ENCODE measurements at places on chromosomes 4 and X.

DNA sequence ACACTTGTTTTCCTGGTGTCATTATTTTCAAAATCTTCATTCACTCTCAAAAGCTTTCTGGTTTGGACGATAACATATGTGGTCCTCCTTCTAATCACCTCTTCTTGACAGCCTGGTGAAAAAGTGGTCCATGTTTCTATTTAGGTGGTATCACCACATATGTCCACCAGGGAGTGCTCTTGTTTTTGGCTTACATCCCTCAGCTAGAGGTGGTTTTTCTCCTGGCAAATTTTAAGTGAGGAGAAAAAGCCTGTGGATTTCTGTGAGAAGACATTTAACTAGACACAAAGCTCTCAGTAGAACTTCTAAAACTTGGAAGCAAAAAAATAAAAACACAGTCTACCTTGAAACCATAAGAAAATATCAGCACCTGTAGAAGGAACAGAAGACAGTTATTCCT lies 58.0 kb upstream of the FRMPD4 start:
- DNase-seq, result peak; percentile 69

- DNase-seq, result peak; percentile 36
Measured at GRCh38 chr4:11605597-11605996, 176.9 kb upstream of the HS3ST1 start.

DNA sequence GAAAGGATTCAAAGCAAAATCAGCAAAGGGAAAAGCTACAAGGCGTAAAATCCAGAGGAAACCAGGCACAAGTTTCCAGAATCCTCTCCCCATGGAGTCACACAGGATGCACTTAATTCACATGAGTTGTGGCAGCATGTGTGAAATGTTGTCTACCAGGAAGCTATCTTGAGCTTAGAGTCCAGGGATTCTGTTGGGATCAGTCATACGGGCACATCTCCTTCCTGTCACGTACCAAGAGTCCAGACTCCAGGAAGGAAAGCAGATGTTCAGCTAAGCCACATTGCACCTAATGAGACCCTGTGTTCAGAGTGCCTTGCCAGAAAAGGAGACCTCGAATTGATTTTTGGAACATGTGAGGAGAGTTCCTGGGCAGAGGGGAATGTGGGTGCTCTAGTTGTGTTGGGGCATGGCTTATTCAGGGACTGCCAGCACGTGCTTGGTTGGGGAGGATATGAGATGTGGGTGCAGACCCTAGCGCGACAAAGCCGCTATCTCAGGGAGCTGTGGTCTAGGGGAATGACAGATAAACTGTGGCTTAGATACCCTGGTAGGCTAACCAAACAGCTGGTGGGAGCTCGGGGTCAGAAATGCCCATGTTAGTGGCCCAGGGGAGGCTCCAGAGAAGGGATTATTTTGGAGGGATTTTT lies 70.0 kb downstream of the EVC start:
- peak; percentile 60 for DNase-seq

GRCh38 chrX:9396930-9397329 lies 67.9 kb upstream of the TBL1X start:
- peak; percentile 14 for DNase-seq

- no peak for DNase-seq
Measured at GRCh38 chr4:75733369-75733768, 9.0 kb downstream of the USO1 start.

DNA sequence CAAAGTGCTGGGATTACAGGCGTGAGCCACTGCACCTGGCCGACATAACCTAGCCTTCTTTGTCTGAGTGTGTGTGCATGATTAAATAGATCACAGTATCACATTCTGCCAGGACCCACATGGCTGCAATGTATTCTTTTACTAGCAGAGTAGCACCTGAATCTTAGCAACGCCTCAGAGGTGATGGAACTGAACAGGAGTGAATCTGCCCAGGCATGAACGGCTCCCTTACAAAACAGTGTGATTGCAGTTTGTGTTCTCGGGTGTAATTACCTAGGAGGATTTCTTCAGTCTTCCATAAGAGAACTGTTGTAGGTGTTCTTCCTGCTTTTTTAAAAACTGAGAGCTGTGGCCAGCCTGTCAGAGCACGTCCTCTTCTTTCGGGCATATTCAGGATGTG lies 122.7 kb upstream of the STS start:
- DNase-seq, result no peak

DNA sequence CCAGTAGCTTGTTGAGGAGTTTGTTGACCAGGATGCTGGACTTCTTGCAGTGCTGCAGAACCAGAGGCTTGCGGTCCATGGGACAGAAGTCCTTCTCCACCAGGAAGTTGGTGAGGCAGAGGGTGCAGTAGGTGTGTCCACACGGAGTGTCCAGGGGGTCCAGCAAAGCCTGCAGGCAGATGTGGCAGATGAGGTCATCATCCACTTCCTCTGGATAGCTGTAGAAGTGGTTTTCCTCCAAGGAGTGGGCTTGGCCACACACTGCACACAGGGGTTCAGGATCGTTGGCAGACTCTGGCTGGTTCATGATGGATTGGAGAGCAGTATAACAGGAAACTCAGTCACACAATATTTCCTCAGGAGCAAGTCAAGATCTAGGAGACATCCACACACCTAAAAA lies 17.6 kb downstream of the LNX1 start:
- DNase-seq, result peak; percentile 14

DNA sequence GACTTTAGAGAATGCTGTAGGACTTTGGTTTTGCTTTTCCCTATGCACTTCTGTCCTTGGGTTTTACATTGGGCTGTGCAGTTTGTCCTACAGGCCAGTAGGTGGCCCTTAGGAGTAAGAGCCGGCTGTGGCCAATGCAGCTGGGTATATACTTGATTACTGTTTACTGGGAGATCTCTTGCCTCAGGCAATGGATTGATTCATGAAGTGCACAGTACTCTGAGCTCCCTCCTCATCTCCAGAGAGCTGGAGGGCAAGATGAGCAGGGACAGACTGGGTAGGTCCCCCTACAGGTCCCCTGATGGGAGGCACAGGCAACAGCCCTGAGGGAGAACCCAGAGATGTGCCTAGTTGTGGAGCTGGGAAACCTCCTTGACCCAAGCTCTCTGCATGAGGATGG lies 103.8 kb upstream of the QRFPR start:
- DNase-seq, result peak; percentile 78

GRCh38 chr4:185470501-185471195 lies 885 bp downstream of the CCDC110 start:
- DNase-seq, result peak; percentile 34

- DNase-seq, result no peak
Measured at GRCh38 chrX:13894888-13895565, 78.1 kb upstream of the GPM6B start.

DNA sequence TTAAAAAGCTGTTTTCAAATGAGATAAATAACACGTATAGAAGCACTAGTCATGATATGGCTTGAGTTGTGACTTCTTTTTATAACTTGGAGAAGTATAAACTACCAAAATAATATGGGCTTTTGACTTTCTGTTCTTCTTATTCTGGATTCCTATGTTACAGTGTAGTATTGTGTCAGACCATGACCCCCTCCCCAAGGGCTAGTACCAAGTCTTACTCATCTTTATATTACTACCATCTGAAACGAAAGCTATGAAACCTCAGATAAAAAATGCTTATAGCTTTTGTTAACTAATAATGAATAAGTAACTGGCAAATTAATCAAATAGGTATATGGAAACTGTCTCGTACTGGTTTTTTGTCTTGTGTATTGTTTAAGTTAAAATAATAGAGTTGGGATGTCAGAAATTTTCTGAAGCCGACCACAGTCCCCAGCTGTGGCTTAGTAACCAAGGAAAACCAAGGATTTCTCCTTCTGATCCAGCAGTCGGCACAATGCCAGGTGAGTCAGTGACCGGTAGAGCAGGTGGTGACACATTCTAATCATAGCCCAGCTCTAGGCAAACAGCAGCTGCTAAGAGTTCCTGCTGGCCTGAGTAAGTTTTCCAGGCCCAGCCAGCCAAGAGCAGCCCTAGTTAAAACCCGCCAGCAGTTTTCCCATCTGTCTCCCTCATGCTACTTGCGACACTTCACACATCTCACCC lies 163.3 kb upstream of the PRDX4 start:
- peak; percentile 73 for DNase-seq

GRCh38 chr4:97003715-97004114 lies 1139.6 kb downstream of the STPG2 start:
- DNase-seq, result no peak

- DNase-seq, result peak; percentile 51
Measured at GRCh38 chrX:134734466-134734952, 76.2 kb upstream of the PLAC1 start.

- peak; percentile 80 for DNase-seq
Measured at GRCh38 chr4:53101191-53101581, 239.1 kb downstream of the RASL11B start.

DNA sequence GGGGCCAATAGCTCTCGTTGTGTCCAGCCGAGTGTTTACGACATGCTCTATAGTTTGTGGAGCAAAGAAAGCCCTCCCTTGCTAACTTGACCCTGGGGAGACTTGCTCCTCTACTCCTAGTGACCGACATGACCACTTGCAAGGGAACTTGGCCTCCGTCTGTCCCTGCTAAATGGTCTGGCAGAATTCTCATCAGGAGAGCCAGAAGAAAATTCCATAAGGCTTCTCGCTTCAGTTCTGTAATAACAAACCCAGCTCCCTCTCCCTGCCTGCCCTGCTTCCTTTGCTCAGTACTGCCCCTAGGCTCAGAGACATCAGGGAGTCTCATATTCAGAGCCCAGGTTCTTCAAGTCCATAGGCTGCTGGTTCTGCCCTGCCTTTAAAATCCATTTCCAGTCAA lies 13.0 kb downstream of the DOCK11 start:
- DNase-seq, result no peak

- DNase-seq, result no peak
Measured at GRCh38 chr4:5972571-5972970, 45.7 kb downstream of the C4orf50 start.

DNA sequence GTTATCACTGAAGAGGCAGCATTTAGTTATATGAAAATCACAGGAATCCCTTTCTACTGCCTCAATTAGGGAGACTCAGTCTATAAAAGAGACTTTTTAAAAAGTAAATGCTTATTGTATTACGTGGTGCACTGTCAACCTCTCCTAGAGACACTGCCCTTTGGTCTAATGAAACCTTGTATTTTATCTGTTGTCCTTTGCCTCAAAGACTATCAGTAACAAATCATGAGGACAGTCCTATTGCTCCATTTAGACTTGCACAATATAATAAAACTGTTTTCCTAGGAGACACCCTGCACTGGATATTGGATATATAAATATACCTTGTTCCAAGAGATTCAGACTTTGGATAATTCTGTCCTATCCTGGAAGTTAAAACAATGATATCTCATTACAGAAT lies 34.2 kb downstream of the VCX3A start:
- DNase-seq, result no peak

- DNase-seq, result no peak
Measured at GRCh38 chr4:109699553-109700225, 3.6 kb downstream of the CASP6 start.

- peak; percentile 35 for DNase-seq
Measured at GRCh38 chr4:4782969-4783368, 76.5 kb upstream of the MSX1 start.

GRCh38 chr4:36039026-36039425 lies 205.3 kb downstream of the ARAP2 start:
- no peak for DNase-seq

- DNase-seq, result no peak
Measured at GRCh38 chr4:153257991-153258390, 53.7 kb downstream of the TRIM2 start.

DNA sequence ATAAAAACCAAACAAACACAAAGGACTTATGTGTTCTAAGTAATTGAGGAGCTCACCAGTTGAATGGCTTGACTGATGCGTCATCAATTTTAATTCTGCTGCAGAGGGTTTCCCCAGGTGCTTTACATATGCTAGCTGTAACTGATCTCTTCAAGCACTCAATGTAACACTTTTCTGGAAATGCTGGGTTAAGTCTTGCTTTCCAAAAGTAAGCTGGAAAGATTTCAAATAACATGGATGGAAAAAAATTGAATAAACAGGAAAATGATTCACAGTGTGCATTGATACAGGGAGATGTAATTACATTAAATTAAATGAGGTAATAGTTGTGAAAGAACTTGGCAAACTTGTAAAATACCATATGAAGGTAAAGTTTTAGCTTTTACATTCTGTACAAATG lies 186.7 kb upstream of the WDFY3 start:
- DNase-seq, result peak; percentile 55

- DNase-seq, result no peak
Measured at GRCh38 chr4:183636923-183637322, 22.1 kb downstream of the RWDD4 start.

DNA sequence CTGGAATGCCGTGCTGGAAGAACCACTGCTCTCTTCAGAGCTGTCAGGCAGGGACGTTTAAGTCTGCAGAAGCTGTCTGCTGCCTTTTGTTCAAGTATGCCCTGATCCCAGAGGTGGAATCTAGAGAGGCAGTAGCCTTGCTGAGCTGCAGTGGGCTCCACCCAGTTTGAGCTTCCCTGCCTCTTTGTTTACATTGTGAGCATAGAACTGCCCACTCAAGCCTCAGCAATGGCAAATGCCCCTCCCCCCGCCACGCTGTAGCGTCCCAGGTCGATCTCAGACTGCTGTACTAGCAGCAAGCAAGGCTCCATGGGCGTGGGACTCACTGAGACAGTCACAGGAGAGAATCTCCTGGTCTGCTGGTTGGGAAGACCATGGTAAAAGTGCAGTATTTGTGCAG lies 34.8 kb upstream of the MUC7 start:
- no peak for DNase-seq

DNA sequence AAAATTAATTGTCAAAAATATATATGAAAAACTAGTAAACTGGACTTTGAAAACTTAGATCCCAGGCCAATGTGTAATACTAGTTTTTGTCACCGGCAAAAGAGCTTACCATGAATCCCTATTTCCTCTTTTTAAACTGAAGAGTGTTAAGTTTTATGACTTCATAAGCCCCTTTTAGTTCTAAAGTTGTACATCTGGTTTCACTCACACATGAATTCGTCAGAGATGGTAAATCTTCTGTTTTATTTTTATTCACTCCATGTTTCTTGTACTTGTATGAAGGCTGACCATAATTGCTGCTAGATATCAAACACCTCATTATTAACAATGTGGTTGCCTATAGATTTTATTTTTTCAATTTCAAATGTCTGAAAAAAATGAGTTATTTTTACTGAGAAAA lies 827.9 kb downstream of the PCDH7 start:
- DNase-seq, result no peak

- DNase-seq, result no peak
Measured at GRCh38 chrX:22520128-22520828, 247.6 kb downstream of the CBLL2 start.

- no peak for DNase-seq
Measured at GRCh38 chr4:10893395-10893794, 208.8 kb upstream of the CLNK start.

DNA sequence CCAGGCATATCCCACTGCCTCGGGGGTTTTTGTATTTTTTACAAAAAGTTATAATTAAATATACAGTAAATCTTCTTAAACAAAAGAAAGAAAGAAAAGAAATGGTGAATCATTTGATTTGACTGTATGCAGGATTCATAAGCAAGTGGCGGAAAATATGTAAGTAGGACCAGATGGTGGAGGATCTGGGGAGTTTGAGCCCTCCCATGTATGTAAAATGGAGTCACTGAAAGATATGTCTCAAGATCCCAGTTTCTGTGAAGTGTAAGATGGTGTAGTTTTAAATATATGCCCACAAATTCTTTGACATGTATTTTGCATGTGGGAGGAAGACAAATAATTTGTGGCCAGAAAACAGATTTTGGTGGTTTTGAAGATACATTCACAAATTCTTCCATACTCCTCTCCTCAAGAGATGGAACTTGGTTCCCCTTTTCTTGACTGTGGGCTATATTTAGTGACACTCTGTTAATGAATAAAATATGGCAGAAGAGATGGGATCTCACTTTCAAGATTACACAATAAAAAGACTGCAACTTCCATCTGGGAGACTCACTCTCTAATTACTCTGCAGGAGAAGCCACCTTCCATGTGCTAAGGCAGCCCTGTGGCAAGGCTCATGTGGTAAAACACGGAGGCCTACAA lies 133.6 kb upstream of the S100G start:
- no peak for DNase-seq
